Naive thymus-derived CD4-positive, alpha-beta T cell (primary cell): ENCODE measurements at places on chromosomes 7 and 10. TPM values are rescaled to one million over a fixed set of nuclear protein-coding genes. Genes with fewer than 3 reads are reported as not detected.
A peak's percentile ranks its signal among the peaks of the same experiment; 100 is the strongest.

DNA sequence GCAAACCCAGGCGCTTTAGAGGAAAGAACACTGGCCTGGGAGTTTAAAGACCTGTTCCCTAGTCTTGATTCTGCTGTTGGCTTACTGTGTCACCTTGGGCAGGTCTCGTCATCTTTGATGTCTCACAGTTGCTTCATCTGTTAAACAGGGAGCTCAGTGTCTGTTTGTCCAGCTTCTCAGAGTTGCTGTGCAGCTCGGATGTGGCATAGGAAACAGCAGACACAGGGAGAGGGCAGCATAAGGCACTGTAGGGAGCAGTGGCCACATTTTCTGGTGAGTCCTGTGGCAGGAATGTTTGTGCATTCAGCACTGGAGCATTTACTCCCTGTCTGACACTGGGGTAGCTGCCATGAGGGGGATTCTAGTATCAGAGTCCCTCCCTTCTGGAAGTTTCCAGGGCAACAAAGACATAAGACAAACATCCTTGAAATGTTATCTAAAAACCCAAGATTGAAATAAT lies 2.0 kb downstream of the REPIN1 start:
- H3K27me3 ChIP-seq = no peaks in the 10 kb centered on the region
- H3K27ac ChIP-seq = peak overlapping the region; percentile 83
- peaks cover 33% of the 10 kb centered on the region for H3K36me3 ChIP-seq
- no peak for DNase-seq

- H3K4me1 ChIP-seq = no peaks in the 10 kb centered on the region
- H3K36me3 ChIP-seq = no peaks in the 10 kb centered on the region
- no peak overlapping the region for H3K4me3 ChIP-seq
Observed at GRCh38 chr10:82691211-82691610, 816.2 kb downstream of the NRG3 start.

The WNT8B gene
- total RNA-seq = not detected

- H3K27ac ChIP-seq = no peak overlapping the region
- DNase-seq = no peak
- H3K36me3 ChIP-seq = peaks cover 12% of the 10 kb centered on the region
- H3K4me3 ChIP-seq = no peak overlapping the region
- no peaks in the 10 kb centered on the region for H3K27me3 ChIP-seq
Observed at GRCh38 chr10:45468079-45468478, 94.1 kb downstream of the ALOX5 start.

The IGFBP3 gene
- total RNA-seq = 8.5 TPM

The DPYSL4 gene
- 9.4 TPM for total RNA-seq

DNA sequence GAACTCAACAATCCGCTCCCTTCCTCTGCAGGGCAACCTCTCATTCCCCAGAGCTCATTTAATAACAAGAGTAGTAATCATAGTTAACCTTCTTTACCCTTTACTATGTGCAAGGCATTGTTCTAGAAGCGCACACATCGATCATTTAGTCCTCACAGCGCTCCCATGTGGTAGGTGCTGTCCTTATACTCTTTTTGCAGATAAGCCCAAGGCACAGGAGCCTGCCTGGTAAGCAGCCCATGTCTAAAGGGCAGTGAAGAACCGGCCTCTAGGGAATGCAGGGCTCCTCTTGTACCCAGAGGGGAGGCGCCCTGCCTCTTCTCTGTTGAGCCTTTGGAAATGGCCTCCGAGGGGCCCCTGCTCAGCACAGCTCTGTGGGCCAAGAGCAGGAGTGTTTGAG lies 14.3 kb downstream of the CHST3 start:
- no peak overlapping the region for H3K27ac ChIP-seq
- no peaks in the 10 kb centered on the region for H3K27me3 ChIP-seq
- H3K4me3 ChIP-seq = no peak overlapping the region
- no peaks in the 10 kb centered on the region for H3K4me1 ChIP-seq
- DNase-seq = no peak

DNA sequence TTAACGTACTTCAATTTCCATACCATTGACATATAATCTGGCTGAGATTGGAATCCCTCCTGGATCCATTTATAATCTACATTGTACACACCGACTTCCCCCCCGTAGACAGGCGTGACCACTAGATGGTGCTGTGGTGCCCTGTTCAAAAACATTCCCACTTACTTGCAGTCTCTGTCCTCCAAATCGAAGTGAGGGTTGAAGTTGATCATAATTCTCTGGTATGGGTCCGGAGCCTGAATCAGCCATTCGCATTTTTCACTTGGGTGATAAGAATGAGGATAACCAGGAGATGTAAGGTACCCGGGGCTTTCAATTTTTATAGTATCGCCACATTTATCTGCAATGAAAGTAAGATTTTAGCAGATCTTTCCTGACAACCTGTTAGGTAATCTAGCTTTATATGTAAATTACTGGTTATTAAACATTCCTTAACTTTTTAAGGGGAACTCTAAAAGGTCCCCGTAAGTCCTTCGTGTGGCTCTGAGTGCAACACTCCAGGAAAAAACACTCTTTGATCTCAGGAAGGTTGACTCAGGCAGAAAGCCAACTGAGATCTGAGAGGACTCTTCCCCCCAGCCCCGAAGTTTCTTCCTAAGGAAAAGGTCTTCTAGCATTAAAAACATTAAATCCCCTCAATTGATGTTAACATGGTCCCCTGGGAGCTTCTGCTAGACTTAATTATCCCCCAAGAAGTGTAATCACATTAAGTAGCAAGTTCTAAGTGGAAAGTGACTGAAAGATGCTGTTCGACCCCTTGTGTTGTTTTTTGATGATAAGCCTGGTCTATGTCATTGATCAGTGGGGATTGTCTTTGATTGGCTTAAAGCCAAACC lies 3.7 kb downstream of the NRP1 start:
- peaks cover 5% of the 10 kb centered on the region for H3K4me1 ChIP-seq
- H3K4me3 ChIP-seq = no peak overlapping the region
- no peak overlapping the region for H3K27ac ChIP-seq
- H3K27me3 ChIP-seq = peaks cover 19% of the 10 kb centered on the region

DNA sequence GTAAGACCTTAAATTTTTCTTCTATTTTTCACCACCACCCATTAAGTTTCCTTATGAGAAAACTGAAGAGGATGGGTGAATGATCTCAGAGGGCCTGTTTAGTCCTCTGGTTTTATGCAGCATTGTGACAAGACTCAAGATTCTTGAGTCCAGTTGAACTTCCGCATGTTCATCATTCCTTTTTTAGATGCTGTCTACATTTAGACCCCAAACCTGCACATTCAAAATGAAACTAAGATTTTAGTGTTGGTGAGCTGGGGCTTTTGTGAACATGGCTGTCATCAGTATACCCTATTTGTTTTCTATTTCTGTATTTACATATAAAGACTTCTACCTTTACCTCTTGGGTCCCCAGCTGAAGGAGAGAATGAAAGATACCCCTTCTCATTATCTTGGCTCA lies 31.1 kb downstream of the NET1 start:
- no peak overlapping the region for H3K4me3 ChIP-seq
- no peak for DNase-seq
- no peaks in the 10 kb centered on the region for H3K36me3 ChIP-seq

The MYPN gene
- not detected for total RNA-seq

DNA sequence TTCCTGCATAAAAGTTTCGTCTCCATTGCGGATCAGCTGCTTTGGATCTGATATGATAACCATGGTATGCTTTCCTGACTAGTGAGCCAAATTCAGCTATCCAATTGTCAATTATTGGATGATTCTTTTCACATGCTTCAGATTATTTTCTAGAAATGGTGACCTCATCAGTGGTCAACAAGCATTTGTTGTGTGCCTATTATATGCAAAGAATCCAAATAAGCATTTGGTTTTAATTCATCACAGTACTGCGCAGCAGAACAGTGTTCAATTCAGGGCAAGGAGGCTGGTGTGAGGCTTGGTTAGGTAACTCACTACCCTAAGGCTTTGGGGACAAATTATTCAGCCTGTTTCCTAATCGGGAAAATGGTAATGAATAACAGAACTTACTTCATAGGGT lies 200.5 kb downstream of the SKAP2 start:
- no peaks in the 10 kb centered on the region for H3K27me3 ChIP-seq
- H3K36me3 ChIP-seq = no peaks in the 10 kb centered on the region
- H3K4me1 ChIP-seq = peaks cover 4% of the 10 kb centered on the region
- no peak overlapping the region for H3K27ac ChIP-seq
- no peak for DNase-seq

The CDC14C gene
- total RNA-seq = not detected in 2 replicates

DNA sequence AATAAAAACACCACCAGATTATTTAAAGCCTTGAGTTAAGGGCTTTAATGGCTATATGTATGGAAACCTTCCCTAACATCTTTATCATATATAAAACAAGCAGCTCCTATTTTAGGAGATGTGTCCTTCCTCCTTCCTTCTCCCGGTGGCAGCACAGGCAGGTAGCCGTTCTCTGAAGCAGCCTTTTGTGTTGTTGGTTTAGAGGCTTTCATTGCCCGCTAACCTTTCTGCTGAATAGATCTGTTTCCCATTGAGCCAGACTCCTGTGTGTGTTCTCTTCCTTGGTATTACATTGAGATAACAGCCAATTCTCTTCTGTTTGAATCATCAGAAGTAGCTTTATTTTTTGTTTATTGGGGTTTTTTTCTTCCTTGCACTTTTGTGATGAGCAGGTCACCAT lies 131.3 kb downstream of the CACNB2 start:
- no peaks in the 10 kb centered on the region for H3K36me3 ChIP-seq
- no peak for DNase-seq
- no peaks in the 10 kb centered on the region for H3K4me1 ChIP-seq
- no peak overlapping the region for H3K4me3 ChIP-seq

The CTNNA3 gene
- total RNA-seq = 0.71 TPM

The SAMD9L gene
- total RNA-seq = 16.9 TPM

DNA sequence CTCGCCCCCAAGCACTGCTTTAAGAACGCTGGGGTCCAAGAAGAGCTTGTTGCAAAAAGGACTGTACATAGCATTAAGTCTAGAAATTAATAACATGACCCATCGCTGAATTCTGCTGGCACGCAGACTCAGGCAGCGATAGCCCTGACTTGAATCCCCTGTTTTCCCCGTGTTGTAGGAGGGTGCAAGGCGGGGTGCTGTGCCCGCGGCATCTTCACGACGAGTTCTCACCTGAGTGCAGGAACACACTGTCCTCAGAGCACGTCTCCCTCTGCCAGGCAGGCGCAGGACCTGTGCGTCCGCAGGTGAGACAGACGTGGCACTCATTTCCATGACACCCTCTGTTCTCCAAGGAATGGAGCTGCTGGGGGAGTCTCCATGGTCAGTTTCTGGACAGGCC lies 243.2 kb downstream of the TCERG1L start:
- no peak overlapping the region for H3K4me3 ChIP-seq
- no peaks in the 10 kb centered on the region for H3K27me3 ChIP-seq
- H3K4me1 ChIP-seq = no peaks in the 10 kb centered on the region
- no peak for DNase-seq

The MMRN2 gene
- 0.86 TPM for total RNA-seq

- H3K4me3 ChIP-seq = no peak overlapping the region
- no peak for DNase-seq
- H3K4me1 ChIP-seq = no peaks in the 10 kb centered on the region
- H3K27ac ChIP-seq = no peak overlapping the region
- no peaks in the 10 kb centered on the region for H3K27me3 ChIP-seq
Observed at GRCh38 chr7:147096629-147097028, 980.0 kb downstream of the CNTNAP2 start.

DNA sequence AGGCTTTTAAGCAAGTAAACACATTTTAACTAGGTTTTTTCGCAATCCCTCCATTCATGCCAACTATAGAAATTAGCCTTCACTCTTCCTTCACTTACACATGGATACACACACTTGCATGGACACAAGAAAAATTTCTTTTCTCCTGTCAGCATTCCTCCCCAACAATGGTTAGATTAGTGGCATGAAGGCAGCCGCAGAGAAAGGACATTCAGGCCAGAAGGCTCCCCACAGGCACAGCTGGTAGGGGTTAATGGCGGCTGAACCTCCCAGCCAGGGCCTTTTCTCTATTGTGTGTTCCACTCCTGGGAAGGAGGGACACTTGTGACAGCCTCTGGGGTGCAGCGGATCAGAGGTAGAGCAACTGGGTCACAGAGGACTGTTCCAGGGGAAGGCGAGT lies 255.0 kb upstream of the SP8 start:
- DNase-seq = no peak
- H3K4me3 ChIP-seq = no peak overlapping the region
- no peaks in the 10 kb centered on the region for H3K27me3 ChIP-seq
- H3K27ac ChIP-seq = no peak overlapping the region

- no peaks in the 10 kb centered on the region for H3K36me3 ChIP-seq
- H3K4me3 ChIP-seq = peak overlapping the region; percentile 50
- H3K27me3 ChIP-seq = peaks cover 17% of the 10 kb centered on the region
Observed at GRCh38 chr10:22333975-22334282, 11.4 kb upstream of the SPAG6 start.

- H3K27ac ChIP-seq = peak within 1 kb of the TSS; percentile 58
- no peaks in the 10 kb centered on the region for H3K27me3 ChIP-seq
- H3K36me3 ChIP-seq = no peaks in the 10 kb centered on the region
- DNase-seq = peak; percentile 52
- peak within 1 kb of the TSS; percentile 88 for H3K4me3 ChIP-seq
- peaks cover 25% of the 10 kb centered on the region for H3K4me1 ChIP-seq
Observed at GRCh38 chr7:26291699-26292538, at the start of gene SNX10. Gene SNX10, plus strand, starts transcription at chr7:26291862. Its CDS starts 54,581 bp downstream, at chr7:26346443.

DNA sequence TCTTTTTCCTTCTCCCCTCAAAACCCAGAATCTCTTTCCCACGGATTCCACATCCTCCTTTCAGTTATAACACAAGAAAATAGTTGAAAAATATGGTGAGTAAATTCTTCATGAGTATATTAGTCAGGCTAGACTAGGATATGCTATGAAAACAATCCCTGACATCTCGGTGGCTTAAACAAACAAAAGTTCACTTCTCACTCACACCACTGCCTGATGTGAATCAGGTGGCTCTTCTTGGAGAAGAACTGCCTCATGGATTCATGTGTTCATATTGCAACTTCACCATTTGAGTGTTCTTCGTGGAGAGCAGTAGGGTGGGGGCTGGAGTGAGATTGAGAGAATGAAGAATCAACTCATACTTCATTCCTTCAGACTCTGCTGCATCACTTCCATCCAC lies 204.1 kb downstream of the PHF14 start:
- H3K36me3 ChIP-seq = no peaks in the 10 kb centered on the region
- H3K4me3 ChIP-seq = no peak overlapping the region
- no peak overlapping the region for H3K27ac ChIP-seq
- no peaks in the 10 kb centered on the region for H3K4me1 ChIP-seq
- DNase-seq = no peak
- no peaks in the 10 kb centered on the region for H3K27me3 ChIP-seq

The TMEM196 gene
- total RNA-seq = not detected

DNA sequence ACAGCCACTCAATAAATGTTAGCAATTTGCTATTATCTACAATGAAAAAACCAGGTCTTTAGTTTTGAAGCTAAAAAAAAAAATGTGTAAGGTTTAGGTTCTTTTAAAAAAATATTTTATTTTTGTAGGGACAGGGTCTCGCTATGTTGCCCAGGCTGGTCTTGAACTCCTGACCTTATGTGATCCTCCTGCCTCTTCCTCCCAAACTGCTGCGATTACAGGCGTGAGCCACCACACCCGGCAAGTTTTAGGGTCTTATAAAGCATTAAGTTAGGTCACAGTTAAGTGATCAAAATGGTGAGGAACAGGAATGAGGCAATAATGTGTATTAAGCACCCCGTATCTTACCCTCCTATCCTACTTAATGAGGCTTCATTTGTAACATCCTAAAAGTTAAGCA lies 774 bp downstream of the SEM1 start:
- DNase-seq = no peak
- no peaks in the 10 kb centered on the region for H3K27me3 ChIP-seq
- H3K4me3 ChIP-seq = peak overlapping the region; percentile 70
- H3K27ac ChIP-seq = peak overlapping the region; percentile 74
- H3K4me1 ChIP-seq = peaks cover 13% of the 10 kb centered on the region
